Naive thymus-derived CD4-positive, alpha-beta T cell (primary cell): ENCODE measurements at places on chromosomes 3 and 15.

- DNase-seq = no peak
These were observed 2.1 kb downstream of the SLC41A3 start for GRCh38 chr3:126081618-126082361.

GRCh38 chr3:56339671-56340070, 128.6 kb downstream of the ERC2 start:
- no peak for DNase-seq

DNA sequence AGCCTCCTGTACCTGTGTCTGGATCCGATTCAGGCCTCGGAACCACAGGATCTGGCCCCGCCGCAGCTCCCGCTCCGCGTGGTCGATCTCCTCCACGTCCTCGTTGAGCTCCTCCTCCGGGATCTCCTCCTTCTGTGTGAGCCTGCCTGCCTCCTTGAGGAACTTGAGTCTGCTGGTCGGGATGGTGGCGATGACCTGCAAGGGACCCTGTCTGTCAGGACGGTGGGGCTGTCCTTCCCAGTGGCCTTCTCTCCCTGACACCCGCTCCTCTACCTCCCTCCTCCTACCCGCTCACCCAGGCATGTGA, 17.2 kb upstream of the SEC13 start:
- no peak for DNase-seq

- DNase-seq = no peak
These were observed 79.8 kb downstream of the NECTIN3 start for GRCh38 chr3:111151438-111151837.

DNA sequence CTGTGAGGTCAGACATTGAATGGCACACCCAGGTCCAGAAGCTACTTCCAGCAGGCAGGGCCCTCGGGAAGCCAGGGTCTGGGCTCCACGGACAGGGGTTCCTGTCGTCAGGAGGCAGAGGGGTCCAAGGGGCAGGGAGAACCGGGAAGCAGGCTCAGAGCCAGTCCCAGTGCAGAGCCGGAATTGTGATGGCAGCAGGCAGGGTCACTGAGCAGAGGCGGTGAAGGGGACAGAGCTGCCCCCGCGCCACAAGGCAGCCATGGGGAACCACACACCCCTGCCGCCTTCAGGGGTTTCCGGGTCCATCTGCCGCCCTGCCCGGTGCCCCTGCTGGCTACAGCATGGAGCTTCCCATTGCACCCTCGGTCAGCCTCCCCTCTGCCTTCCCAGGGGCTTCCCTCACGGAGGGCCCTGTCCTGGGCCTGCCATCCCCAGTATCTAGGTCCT, 136.9 kb downstream of the NSMCE3 start:
- DNase-seq = no peak

DNA sequence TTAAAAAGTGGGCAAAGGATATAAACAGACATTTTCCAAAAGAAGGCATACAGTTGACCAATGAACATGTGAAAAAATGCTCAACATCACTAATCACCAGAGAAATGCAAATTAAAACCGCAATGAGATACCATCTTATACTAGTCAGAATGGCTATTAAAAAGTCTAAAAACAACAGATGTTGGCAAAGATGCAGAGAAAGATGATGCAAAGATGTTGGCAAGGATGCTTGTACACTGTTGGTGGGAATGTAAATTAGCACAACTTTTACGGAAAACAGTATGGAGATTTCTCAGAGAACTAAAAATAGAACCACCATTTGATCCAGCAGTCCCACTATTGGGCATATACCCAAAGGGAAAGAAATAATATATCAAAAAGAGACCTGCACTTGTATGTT, 53.5 kb downstream of the TLNRD1 start:
- DNase-seq = no peak

DNA sequence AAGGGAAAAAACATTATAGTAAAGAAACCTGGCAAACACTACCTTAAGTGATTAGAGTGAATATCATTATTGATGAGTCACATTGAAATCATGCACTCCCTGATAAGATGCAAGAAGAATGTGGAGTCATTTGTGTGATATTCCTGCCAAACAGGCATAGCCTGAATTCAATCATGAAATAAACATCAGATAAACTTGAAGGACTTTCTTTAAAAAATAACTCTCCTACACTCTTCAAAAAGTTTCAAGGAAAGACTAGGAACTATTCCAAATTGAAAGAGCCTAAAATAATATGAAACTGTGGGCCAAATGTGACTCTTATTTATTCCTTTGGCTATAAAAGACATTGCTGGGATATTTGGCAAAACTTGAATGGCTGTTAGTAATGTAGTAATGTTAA, 625.7 kb upstream of the LMCD1 start:
- DNase-seq = no peak

GRCh38 chr3:113948015-113948917, 453 bp downstream of the ZDHHC23 start:
- peak; percentile 27 for DNase-seq

DNA sequence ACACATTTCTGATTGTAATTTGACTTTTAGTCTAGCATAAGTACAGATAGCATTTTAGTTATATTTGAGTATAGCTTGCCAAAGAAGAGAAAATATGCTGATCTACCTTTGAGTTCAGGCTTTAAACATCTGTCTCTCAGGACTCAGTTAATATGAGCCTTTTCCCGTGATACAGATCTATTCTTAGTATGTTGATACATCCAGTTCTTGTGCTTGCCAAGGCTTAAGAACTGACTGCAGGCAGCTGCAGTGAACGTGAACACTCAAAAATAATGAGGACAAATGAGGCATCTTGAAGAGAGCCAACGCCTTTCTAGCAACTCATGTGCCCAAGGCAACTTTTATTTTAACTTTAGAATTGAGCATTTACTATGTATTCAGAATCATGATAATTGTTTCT, 325.5 kb downstream of the SI start:
- DNase-seq = no peak

- DNase-seq = no peak
These were observed 9.1 kb downstream of the CLCN2 start for GRCh38 chr3:184352149-184352785.

GRCh38 chr3:86794361-86795065, 196.4 kb downstream of the VGLL3 start:
- DNase-seq = no peak

GRCh38 chr15:94205366-94205765, 26.0 kb upstream of the MCTP2 start:
- no peak for DNase-seq

- DNase-seq = no peak
These were observed 27.8 kb downstream of the IL5RA start for GRCh38 chr3:3082234-3082924.

DNA sequence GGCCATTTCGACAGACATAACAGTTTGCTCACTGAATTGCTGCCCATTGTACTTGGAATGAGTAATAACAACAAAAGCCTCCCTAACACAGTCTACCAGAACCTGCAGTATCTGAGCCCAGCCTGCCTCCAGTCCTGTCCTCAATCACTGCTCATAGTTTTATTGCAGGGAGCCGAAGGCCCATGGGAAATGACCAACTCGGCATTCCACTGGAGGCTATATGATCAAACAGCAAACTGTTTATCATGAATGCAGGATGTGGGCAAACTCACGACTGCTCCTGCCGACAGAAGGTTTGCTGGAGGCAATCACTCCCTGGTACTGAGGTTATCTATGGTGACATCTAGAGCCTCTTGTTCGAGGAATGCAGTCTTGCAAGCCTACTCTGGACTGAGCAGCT, 46.3 kb downstream of the LSM3 start:
- no peak for DNase-seq

GRCh38 chr15:93196135-93196670, 107.2 kb upstream of the RGMA start:
- DNase-seq = no peak

GRCh38 chr3:33146791-33147445, 33.1 kb downstream of the CRTAP start:
- no peak for DNase-seq

DNA sequence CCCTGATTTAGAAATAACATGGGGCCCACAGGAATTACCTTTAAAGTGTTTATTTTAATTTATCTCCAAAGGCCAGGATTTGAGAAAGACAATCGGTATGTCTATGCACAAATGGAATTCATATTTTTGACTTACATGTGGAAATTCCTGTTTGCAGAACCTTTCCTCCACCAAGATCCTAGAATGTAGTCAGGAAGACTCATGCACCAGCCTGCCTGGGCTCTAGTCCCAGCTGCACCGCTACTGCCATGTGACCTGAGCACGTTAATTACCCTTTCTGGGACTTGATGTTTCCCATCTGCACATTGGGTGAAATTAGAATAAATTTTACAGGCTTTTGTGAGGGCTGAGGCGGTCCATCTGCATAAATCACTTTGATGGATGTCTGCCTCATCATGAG, 194.2 kb downstream of the ATP10A start:
- no peak for DNase-seq

GRCh38 chr3:58062472-58062871, 54.2 kb downstream of the FLNB start:
- no peak for DNase-seq

DNA sequence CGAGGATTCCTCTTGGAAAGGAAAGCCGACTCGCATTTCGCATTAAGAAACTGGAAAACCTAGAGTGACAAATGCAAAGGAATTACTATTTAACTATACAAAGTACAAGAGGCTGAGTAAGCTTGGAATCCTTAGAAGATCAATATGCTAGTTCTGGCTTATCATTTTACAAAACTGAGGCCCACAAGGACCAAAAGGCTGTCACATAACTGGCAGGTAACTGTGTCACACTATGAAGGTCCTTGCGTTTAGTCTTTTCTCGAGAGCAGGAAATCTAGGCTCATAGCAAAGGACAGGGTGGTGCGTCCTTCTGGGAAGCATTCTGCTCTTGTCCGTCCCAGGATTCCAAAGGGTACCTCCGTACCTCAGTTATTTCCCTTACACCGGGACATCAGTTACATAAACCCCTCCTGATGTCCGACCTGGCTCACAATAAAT, 629 bp downstream of the RPL24 start:
- no peak for DNase-seq

DNA sequence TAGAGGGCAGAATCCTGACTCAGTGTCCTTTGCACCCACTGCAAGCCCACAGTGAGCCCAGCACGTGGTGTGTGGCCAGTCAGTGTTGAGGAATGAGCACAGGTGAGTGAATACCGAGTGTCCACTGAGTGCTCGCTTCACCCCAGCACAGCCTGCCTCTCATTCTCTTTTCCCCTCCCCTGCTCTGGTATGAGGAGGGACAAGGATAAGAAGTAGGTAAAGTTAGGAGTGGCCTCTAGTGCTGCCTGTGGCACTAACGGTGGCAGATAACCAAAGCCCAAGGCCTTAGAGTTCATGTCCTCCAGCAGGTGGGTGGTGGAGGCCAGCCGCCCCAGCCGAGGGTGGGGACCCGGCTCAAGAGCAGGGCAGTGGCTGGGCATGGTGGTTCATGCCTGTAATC, 38.0 kb downstream of the PRKCD start:
- DNase-seq = no peak

DNA sequence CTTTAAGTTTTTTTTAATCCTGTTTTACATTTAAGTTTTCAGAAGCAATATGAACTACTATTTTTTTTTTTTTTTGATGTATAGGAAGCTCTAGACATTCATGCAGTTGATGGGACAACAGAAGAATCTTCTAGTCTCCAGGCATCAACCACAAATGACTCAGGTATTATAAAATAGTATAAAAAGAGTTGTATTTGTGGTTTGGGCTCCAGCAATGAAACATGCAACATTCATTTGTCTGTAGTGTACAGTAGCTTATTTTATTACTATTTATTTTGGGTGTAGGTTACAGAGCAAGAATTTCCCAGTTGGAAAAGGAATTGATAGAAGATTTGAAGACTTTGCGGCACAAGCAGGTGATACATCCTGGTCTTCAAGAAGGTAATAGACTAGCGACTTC, 38.6 kb downstream of the MGA start:
- DNase-seq = no peak

- DNase-seq = no peak
These were observed 60.3 kb downstream of the CMSS1 start for GRCh38 chr3:99878005-99878404.

- no peak for DNase-seq
These were observed 68.2 kb downstream of the HMCES start for GRCh38 chr3:129346695-129347457.

DNA sequence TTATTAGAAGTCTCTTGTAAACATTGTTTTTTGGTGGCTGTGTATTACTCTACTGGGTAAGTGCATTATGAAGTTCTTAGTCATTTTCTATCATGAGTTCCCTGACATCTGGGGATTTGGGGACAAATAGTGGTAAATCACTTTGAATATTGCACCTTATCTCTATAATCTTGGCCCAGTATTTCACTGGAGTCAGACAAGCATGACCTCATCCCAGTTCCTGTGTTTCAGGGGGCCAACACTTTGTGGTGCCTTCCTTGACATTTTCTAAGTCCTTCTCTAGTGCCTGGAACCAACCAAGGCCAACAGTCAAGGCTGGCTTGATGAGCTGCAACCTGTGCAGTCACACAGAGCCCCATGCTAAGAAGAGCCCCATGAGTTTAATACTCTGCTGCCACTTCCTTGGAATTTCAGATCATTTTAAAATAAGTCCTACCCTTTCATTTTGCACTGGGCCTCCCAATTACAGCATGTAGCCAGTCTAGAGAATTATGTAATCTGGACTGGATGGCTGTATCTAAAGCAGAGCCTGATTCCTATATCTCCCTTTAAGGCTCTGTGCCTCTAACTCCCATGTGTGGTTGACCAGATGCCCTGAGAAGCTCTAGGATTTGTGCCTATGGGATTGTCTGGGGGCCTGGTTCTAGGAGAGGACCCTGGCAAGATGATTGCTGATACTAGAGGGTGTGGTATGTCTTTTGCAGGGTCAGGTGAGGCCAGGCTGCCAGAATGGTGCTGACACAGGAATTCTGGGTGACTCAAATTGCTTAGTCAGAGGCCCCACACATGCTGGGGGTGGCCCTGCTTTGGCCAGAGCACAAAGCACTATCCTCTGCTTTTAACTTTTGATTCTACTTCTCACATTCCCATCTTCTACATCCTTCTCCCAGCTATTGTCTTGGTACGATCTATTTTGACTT, 319.6 kb upstream of the TBC1D5 start:
- DNase-seq = no peak

- no peak for DNase-seq
These were observed 237.0 kb upstream of the LRTM1 start for GRCh38 chr3:55164876-55165275.

GRCh38 chr3:76824658-76825240, 215.2 kb upstream of the ROBO2 start:
- no peak for DNase-seq

DNA sequence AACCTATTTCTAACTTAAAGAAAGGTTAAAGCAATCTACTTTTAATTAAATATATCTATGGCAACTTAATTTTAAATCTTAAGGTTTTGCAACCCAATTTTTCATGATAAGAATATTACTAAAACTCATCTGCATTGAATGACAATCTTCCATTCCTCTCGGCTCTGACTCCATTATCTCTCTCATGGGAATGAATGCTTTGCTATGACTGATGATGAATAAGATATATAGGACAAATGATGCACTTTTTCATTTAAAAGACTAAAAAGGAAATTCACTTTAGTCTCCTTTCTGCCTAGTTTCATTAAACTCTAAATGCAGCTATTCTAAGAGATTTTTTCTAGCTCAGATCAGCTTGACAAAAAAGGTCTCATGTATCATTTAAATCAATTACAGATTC, 68.7 kb downstream of the GBE1 start:
- DNase-seq = no peak
